ENCODE measurements at places on chromosomes 1 and 21. TPM values are rescaled to one million over a fixed set of nuclear protein-coding genes. Genes with fewer than 3 reads are reported as not detected.

The OR10J1 gene
- not detected for total RNA-seq

- DNase-seq, result no peak
These were observed 68.4 kb upstream of the SSBP3 start for GRCh38 chr1:54474310-54475251.

- no peak for DNase-seq
These were observed 279.6 kb downstream of the NFIA start for GRCh38 chr1:61361931-61362330.

- no peak for DNase-seq
These were observed 88.7 kb upstream of the SIM2 start for GRCh38 chr21:36610201-36610600.

The PGLYRP4 gene
- total RNA-seq, result not detected
